ENCODE measurements at places on chromosomes 12 and 14. TPM values are rescaled to one million over a fixed set of nuclear protein-coding genes. Genes with fewer than 3 reads are reported as not detected.

Gene OAS1
- total RNA-seq: not detected

Gene CISTR
- not detected for total RNA-seq

Gene KRT2
- not detected for total RNA-seq

Gene PPP1R1A
- total RNA-seq: not detected

Gene LLPH
- 31.2 TPM for total RNA-seq

Gene FGF23
- not detected for total RNA-seq

Gene FAM186B
- total RNA-seq: 0.06 TPM

Gene MGP
- total RNA-seq: not detected

Gene BMAL2
- 39.5 TPM for total RNA-seq

Gene INHBC
- 0.18 TPM for total RNA-seq

Gene ITGA7
- total RNA-seq: 0.24 TPM

GRCh38 chr12:7374423-7375144 lies 69.4 kb downstream of the CD163L1 start:
- peak; percentile 60 for DNase-seq

DNA sequence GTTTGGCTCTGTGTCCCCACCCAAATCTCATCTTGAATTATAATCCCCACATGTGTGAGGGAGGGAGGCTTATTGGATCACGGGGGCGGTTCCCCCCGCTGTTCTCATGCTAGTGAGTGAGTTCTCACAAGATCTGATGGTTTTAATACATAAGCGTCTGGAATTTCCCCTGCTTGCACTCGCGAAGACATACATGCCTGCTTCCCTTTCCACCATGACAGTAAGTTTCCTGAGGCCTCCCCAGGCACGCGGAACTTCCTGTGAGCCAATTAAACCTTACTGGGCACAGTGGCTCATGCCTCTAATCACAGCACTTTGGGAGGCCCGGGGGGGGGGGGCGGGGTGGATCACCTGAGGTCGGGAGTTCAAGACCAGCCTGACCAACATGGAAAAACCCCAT lies 60.8 kb downstream of the R3HDM2 start:
- DNase-seq: peak; percentile 66

DNA sequence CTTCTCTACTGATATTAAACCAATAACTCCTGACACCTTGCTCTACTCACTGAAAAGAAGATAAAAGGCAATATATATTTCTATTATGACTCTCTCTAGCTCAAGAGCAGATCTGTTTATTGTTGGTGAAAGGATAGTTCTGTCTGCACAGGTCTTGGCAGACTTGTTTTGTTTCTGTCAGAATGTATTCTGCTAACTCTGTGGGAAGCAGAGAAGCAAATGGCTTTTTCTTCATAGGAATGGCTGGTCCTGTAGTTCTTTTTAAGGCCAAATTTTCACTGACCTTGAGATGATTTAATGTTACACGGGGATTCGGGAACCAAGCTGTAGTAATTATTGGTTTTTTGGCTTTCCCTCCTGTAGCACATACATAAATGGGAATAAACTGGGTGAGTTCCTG lies 512.1 kb downstream of the DIO2 start:
- no peak for DNase-seq

GRCh38 chr14:39395555-39396254 lies 36.5 kb downstream of the FBXO33 start:
- DNase-seq: no peak

DNA sequence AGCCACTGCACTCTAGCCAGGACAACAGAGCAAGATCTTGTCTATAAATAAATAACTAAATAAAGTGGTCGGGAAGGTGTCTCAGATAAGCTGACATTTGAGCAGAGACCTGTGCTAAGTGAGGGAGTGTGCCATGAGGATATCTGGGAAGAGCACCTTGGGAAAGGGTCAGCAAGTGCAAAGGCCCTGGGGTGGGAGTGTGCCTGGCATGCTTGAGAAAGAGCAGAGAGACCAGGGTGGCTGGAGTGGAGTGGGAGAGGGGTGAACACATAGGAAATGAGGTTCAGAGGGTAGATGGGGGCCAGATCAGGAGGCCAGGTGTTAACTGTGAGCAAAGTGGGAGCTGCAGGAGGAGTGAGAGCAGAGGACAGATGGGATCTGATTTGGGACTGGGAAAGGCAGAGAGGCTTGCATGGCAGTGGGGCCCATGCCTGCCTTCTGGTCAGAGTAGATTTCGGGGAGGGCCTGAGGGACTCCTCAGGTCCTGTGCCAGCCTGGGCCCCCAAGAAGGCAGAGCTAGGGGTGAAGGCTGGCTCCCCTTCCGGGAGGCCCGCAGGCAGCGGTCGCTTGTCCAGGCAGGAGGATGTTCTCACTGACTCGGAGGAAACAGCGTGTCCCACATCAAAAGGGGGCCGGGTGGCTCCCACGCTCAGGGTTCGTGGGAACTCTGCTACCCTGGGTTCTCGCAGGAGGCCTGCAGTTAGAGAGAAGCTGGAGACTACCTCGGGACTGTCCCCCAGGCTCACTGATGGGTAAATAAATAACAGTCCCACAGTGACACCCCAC lies 32.6 kb downstream of the DTX1 start:
- no peak for DNase-seq

DNA sequence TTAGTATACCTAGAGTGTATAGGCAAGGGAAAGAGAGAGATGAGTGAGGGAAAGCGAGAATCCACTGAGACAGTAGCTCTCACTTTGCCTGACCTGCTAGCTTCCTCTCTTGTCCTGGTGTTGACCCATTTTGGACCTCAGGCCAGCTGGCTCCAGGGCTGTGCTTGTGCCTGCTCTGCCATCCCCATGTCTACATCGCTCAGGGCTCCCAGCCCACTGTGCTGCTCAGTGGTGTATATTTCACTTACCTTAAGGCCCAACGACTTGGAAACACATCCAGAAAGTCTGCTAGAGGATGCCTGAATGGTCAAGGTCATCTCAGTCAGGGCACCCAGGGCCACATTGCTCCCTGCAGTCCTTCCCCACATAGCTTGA lies 964 bp upstream of the SERPINA4 start:
- DNase-seq: no peak

GRCh38 chr12:2306735-2307134 lies 253.9 kb downstream of the CACNA1C start:
- DNase-seq: no peak

- DNase-seq: no peak
These were observed 257.4 kb downstream of the ZFP36L1 start for GRCh38 chr14:68535404-68536017.

GRCh38 chr14:75231320-75231719 lies 47.3 kb upstream of the FOS start:
- DNase-seq: no peak

DNA sequence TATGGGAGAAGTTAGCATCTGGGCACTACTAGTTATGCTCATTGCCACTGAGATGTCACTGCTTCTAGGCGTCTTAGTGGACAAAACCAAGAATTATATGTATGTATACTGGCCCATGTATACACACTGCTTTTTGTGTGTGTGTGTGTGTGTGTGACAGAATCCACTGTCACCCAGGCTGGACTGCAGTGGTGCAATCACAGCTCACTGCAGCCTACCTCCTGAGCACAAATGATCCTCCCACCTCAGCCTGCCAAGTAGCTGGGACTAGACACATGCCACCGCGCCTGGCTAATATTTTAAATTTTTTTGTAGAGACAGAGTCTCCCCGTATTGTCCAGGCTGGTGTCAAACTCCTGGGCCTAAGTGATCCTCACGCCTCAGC lies 25.2 kb downstream of the LIMA1 start:
- DNase-seq: no peak

DNA sequence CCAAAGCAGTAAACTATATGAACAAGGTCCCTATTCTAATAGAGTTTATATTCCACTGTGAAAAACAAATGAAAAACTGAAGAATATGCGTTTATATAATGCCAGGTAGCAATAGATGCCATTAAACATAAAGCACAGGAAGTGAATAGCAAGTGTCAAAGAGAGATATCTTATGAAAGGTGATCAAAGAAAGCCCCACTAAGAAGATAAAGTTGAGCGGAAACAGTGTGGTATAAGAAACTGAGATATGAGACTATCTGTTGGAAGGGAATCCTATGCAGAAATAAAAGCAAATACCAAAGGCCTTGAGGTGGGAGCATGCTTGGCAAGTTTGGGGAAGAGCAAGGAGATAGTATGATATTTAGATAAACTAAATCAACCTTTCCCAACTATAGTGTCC lies 123.1 kb upstream of the FAR2 start:
- no peak for DNase-seq

- no peak for DNase-seq
These were observed 15.0 kb downstream of the GSG1 start for GRCh38 chr12:13088496-13088895.

DNA sequence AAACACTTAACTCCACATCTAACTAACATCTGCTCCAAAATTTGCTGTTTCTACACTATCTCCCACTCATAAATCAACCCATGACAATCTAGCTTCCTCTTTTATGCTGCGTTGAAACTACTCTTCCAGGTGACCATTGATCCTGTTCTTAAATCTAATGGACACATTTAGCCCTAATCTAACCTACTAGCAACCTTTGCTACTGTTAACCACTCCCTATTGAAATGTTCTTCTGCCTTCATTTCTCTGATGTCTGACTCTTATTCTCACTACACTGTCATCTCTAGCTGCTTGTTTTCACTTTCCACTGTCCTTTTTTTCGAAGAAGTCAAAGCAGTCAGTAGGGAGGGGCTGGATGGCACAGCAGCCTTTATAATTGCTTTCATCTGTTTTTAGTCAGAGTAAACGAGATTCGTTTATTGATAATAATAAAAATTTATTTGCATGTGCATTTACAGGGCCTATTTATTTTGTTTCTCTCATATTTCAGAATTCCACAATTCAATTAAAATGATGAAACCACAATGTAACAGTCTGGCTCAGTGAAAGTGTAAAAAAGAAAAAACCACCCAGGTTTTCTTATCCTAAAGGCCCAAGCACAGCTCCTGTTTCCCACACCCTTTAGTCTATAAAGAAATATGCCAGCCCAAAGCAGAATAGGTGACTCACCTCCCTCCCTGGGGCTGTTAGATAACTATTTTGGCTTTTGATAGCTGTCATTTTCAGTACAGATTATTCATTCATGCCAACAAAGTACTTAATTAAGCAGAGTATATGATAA lies 44.9 kb downstream of the ATP2B1 start:
- peak; percentile 55 for DNase-seq

DNA sequence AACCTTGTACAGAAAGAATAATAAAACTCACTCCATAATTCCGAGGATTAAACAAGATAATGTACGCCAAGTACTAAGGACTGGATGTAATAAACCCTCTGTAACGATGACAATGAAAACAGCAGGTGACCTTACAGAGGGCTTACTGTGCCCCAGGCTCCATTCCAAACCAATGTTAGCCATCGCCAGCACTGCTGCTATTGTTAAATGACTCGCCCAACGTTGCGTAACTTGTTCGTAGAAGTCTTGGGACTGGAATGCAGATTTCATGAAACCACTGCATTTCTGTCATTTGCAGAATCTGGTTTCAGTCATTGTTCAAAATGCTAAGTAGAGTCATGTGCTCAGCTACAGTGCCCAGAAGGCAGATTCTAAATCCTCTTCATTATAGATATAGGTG lies 728 bp upstream of the STON2 start:
- no peak for DNase-seq

DNA sequence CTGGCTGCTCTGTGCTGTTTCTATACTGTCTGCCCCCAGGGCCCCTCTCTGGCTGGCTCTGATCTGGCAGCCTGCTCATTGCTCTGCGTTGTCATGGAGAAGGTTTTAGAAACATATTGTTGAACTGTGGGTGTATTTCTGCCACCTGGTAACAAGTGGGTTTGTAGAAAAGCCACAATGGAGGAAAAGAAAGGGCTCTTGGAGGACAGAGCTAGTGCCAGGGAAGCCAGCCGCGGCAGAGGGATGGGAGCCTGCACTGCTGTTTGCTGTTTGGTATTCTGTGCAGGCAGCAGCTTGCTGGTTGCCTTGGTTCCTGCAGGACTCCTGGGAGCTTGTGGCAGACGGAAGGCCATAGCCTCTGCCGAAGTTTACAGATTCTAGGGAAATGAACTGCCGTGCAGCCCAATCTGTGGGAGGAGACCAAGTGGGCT lies 15.1 kb downstream of the CCDC177 start:
- DNase-seq: no peak

DNA sequence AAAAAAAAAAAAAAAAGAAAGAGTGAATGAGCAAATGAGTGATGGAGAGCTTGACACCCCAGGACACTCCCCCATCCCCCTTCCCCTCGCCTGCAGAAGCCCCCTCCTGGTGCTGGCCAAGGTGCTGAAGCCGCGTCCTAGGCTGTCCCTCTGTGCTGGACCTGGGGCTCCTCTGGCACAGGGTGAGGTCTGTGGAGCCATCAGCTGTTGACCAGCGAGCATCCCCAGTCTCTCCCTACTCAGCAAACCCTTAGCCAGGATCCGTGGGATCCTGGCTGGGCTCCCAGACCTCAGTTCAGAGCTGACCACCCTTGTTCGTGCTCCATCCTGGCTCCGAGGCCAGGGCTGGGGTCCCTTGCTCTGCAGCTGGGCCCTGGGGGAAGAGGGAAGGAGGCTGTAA lies 5.4 kb upstream of the KIF26A start:
- no peak for DNase-seq

DNA sequence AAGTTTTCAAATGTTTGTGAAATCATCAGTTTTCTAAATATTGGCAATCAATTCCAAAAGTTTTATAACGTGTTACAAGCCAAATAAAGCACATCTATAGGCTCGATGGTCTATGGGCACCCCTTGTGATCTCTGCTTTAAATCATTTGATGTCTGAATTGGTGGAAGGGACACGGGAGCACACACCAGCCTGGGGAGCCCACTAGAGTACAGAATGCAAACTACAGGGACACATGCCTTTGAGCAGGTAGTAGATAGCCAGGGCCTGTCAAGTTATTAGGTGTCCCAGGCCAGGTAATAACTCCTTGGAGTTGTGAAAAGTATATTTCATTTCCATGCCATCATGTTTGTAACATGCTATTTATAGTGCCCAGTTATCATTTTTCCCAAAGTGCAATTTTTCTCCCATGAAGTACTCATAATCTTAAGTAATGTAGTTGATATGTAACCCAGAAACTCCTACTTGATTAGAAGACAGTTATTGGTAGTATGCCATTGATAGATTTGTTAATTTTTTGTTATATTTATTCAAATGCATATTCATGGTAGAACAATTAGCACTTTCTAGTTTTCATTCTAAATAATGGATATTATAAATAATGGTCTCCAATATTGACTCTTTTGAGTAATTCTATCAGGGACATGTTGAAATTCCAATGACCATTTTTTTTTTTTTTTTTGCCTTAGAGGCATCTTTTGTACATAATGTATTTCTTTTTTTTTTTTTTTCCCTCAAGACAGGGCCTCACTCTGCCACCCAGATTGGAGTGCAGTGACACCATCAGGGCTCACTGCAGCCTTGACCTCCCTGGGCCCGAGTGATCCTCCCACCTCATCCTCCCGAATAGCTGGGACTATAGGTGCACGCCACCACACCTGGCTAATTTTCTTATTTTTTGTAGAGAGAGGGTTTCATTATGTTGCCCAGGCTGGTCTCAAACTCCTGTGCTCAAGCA lies 96.9 kb upstream of the FGD4 start:
- peak; percentile 7 for DNase-seq

GRCh38 chr12:25992026-25992782 lies 33.7 kb downstream of the RASSF8 start:
- no peak for DNase-seq

DNA sequence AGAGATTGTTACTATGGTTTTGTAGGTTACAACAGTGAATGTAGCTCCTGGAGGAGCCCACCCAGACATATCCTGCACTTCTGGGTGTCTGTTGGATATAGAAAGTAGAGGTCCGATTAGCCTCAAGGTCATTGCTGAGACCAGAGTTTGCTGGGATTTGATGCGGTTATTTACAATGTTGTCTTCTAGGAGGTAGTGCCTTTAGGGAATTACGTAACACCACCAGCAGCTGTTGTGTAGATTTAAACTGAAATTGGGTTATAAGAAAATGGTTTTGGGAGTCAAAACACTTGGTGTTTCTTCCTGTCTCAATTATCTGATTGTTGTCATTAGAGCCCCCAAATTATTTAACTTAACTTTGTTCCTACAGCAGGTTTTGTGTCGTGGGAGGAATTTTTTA lies 225.3 kb upstream of the PELI2 start:
- DNase-seq: no peak

All from SJSA1 (cell line).